ENCODE measurements at places on chromosomes 16 and 17.
A peak's percentile ranks its signal among the peaks of the same experiment; 100 is the strongest.

DNA sequence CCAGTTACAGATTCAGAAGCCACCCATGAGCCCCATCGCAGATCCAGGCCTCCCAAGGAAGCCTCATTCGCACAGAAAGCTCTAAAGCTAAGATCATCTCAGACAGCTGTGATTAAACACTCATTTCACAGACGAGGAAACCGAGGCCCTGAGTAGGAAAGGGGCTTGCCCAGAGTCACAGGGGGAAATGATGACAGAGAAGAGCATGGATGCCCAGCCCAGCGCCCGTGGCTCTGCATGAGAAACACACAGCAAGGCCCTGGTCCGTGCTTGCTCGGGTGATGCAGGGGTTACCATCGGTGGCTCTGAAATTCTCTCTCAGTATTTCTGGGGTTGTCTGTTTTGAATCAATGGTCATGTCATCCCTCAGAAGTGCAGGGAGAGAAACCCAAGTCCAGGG lies 109.6 kb downstream of the C16orf78 start:
- no peak for DNase-seq

DNA sequence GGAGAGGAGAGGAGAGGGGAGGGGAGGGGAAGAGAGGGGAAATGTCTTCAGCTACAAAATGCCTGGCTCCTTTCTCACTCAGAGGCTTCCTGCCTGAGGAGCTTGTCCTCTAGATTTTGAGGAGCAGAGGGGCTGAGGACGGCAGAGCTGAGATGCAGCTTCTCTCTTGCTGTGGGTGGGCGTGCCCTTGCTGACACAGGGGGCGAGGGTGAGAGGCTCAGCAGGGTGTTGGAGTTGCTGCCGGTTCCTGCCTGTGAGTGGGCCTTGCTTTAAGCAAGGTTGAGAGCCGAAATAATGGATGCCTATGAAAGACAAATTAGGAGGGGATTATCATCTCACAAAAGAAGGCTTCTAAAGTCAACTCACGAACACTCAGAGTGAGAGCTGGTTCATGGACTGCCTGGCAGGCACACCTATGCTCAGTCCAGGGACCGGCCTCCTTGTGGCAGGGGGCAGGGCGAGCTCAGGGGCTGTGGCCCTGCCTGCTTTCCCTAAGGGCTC lies 215.6 kb downstream of the MSI2 start:
- DNase-seq = no peak

- DNase-seq = no peak
Observed at GRCh38 chr17:29016345-29017210, 10.7 kb upstream of the SEZ6 start.

DNA sequence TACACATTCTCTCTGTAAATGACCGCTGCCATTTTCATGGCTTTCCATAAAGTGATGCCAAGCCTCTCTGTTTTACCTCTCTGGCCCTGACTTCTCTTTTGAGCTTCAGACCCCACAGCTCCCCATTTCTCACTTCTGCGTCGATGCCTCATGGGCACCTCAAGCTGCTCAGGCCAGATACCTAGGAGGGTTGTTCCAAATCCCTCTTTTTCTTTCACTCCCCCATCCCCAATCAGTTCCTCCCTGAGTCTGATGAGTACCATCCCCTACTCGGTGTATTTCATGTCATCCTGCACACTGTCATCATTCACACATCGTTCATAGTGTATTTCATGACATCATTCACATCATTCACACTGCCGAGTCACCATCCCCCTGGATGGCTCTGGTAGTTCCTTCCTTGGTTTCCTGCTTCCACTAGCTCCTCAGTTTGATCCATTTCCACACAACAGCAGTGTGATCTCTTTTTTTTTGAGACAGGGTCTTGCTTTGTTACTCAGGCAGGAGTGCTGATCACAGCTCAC lies 43.1 kb downstream of the NTN1 start:
- no peak for DNase-seq

DNA sequence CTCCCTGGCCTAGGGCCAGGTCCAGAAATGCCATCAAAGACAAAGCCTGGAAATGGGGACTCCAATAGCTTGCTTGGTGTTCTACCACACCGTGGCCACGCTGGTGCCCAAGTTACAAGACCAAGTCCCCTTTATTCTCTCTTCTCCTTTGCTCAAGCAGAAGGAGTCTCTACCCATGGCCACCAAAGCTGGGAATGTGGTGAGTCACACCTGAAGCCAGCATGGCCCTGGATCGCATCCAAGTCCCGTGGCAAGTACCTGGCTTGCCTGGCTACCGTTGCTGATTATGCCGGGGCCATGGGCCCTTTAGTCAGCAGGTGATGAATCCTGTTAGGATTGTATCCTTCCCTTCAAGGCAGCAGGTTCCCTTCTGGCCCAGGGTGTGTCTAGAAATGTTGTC lies 260.0 kb downstream of the HAPSTR1 start:
- no peak for DNase-seq

DNA sequence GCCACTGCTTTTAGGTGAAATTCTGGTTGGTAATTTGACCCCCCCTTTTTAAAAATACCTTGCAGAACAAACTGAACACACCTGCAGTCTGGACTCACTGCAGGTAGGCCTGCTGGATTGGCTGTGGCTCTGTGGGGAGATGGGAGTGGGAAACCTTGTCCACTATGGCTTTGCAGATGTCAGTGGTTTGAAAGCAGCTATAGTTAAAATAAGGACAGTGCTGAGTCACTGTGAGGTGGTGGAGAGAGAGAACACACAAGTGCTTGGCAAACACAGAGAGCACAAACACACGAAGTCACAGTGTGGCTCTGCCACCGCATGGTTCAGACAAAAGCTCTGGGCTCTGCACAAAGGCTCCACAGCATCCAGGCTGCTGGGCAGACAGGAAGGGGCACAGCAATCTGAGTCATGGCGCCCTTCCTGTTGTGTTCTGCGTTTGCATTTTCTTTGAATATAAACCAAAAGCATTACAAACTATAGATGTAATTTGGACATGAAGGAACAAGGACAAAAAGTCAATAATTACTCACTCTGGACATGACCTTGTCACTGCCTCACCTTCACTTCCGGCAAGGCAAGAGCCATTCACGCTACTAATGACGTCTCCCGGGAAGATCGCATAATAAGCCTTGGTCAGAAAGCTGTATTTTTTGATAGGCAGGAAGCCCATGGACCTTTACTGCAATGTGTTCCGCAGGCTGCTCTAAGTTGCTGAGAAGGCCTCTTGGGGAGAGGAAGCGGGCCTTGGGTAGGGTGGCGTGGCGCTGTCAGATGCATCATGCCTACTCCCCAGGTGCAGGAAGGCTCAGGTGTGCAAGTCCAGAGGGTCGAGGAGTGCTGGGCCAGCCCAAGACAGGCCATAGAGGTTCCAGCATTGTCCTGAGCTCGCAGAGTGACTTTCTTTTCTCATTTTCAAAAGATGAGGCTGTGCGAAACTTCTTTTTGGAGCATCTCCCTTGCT lies 60.1 kb upstream of the MED9 start:
- peak; percentile 38 for DNase-seq

- no peak for DNase-seq
Observed at GRCh38 chr17:38460716-38461630, 32.7 kb downstream of the ARHGAP23 start.

- no peak for DNase-seq
Observed at GRCh38 chr16:50298591-50299507, 32.5 kb downstream of the ADCY7 start.

- no peak for DNase-seq
Observed at GRCh38 chr16:87845807-87846619, 23.3 kb downstream of the SLC7A5 start.

DNA sequence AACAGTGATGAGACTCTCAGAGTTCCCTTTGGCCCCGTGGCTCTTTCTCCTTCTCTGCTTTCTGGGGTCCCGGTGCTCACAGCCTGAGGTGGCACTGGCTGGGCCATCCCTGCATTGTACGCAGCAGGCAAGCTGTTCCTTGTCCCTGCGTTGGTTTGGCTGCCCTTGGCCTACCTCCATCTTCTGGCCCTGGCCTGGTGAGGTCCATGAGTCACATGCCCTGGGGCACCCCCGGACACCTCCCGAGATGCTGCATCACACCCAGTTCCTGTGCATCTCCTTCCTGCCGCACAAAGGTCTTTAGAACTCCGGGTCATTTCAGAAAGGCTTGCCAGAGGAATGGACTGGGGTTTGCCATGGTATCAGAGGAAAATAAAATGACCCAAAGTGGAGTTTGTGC lies 9.5 kb downstream of the SULT1A2 start:
- DNase-seq = no peak

GRCh38 chr17:73984941-73985340 lies 218.5 kb upstream of the RPL38 start:
- no peak for DNase-seq

Data from CD4-positive, alpha-beta T cell treated with Interleukin-2 at 100 ng/mL for 4 hours (primary cell).